ENCODE measurements at places on chromosomes 12 and 14. TPM values are rescaled to one million over a fixed set of nuclear protein-coding genes. Genes with fewer than 3 reads are reported as not detected.

RBM23 gene
- total RNA-seq: 41.9 TPM

GRCh38 chr12:27142101-27142721 is 59.8 kb upstream of the C12orf71 start:
- DNase-seq: peak; percentile 41

GRCh38 chr12:128361400-128361995 is 94.5 kb downstream of the TMEM132C start:
- no peak for DNase-seq

TAS2R31 gene
- 0.48 TPM for total RNA-seq

DNA sequence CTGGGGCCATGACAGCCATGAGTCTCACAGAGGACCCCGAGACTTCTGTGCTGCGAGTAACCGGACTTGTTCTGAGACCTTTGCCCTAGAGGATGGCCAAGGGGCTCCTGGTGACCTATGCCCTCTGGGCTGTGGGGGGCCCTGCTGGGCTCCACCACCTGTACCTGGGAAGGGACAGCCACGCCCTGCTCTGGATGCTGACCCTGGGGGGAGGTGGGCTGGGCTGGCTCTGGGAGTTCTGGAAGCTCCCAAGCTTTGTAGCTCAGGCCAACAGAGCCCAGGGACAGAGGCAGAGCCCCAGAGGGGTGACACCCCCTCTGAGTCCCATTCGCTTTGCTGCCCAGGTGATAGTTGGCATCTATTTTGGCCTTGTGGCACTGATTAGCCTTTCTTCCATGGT is 2.1 kb downstream of the DNAJC22 start:
- no peak for DNase-seq

All from H7 (cell line).